ENCODE measurements at places on chromosomes 7 and 10.

DNA sequence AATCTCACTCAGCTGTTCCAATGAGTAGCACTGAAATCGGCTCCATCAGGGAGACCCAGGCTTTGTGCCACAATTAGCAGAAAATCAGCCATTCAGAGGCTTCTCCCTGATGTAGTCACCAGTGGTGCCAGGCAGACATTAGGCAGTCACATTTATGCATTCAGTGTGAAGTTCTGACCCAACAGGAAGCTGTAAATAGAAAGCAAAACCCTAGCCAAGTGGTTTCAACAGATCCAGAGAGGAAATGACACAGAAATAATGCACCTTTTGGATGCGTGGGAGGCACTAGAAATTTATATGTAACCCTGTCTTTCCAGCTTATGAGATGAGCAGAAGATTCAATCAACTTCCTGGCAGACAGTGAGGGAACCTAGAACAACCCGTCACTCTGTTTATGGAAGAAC, 186.4 kb downstream of the PDE1C start:
- no peak for DNase-seq

DNA sequence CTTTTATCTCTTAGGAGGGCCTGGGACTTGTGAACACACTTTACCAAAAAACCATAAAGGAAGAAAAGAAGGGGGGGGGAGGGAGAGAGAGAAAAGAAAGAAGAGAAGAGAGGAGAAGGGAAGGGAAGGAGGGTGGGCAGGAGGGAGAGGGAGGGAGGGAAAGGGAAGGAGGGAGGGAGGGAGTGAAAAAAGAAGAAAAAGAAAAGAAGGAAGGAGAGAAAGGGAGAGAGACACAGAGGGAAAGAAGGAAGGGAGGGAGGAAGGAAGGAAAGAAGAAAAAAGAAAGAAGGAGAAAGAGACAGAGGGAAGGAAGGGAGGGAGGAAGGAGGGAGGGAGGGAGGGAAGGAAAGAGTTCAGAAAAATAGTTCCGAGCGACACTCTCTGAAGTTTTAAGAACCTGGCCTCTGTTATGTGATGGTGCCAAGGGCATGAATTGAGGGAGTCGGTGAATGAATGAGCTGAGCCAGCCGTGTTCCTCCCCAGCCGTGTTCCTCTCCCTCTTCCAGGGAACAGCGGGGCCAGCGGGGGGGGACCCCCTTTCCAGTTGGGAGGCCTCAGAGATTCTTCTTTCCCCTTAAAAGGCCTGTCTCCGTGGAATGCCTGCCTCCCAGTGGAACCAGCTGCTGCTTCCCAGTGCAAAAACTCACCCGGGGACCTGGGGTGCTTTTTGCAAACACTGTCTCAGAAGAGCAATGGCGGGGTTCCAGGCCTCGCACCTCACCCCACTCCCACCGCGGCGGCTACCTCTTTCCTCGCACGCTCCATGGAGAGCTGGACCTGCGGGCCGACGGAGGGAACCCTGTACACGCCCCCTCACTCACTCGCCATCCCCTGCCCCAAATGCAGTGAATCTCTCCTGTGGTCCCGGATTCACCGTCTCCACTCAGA, 84.1 kb downstream of the FOXL3 start:
- no peak for DNase-seq

DNA sequence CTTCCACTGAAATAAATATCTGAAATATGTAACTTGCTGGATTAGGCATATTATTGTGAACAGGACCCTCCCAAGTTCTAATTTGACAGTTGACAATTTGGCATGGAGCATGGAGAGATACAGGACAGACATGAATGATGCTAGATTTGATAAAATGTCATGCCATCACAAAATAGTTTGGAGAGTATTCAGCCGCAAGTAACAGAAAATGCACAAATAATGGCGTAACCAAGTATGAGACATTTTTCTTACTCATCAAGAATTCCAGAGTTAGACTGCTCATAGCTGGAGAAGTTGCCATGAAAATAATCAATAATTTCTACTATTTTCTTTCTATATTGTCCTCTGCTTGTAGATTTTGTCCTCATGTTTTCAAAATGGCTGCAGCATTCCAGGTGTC, 45.5 kb upstream of the GPAM start:
- no peak for DNase-seq

DNA sequence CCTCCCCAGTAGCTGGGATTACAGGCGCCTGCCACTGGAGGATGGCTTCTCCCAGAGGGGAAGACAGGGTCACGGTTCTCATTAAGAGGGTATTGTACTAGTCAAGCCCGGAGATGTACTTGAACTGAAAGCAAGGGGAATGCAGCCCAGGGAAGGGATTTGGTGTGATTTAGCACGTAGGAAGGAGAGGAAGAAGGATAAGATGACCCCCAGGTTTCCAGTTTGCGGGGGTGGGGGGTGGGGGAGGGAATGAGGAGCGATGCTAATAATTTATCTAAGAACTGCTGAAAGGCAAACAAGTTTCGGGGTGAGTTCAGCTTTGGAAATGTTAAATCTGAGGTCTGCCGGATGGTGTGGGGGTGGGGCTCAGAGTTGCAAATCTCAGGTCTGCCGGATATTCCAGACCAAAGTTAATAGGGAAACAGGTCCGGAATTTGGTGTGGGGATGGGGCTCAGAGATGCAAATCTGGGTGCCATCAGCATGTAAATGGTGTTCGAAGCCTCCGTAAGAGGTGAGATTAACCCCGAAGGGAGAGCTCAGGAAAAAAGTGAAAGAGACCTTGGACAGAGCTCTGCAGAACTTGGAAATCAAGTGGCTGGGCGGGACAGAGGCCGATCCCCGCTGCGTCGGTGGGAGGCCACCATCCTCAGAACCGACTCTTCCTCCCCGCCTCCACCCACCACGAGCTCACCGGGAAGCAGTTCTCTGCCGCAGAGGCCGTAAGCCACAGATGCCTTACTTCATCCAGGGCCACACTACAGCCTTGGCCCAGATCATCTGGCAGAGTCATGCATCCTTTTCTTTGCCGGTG, 1.6 kb upstream of the SEPHS1 start:
- DNase-seq, result no peak

DNA sequence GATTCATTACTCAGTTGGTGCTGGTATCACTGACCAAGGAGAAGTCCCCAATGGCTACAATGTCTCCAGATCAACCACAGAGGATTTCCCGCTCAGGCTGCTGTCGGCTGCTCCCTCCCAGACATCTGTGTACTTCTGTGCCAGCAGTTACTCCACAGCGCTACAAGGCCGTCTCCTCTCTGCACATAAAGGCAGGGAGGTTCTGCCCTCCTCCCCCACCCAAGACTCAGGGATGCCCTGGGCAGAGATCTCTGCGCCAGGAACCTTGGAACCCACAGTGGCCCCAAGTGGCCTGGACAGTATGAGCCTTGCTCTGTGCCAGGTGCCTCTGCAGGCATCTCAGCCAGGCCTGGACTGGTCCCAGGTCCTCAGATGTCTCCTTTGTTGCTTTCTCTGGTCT, 193.4 kb upstream of the PRSS58 start:
- no peak for DNase-seq

- no peak for DNase-seq
These were observed 100.7 kb downstream of the GRID1 start for GRCh38 chr10:86265895-86266259.

- no peak for DNase-seq
These were observed 7.0 kb downstream of the GPR26 start for GRCh38 chr10:123673198-123673597.

- no peak for DNase-seq
These were observed 64.5 kb downstream of the MCMBP start for GRCh38 chr10:119807960-119808697.

GRCh38 chr7:106045586-106045985, 66.5 kb downstream of the SYPL1 start:
- no peak for DNase-seq

- no peak for DNase-seq
These were observed 143.5 kb upstream of the LRRN3 start for GRCh38 chr7:110947408-110947807.

- no peak for DNase-seq
These were observed 359.8 kb upstream of the LRRTM3 start for GRCh38 chr10:66565999-66566398.

DNA sequence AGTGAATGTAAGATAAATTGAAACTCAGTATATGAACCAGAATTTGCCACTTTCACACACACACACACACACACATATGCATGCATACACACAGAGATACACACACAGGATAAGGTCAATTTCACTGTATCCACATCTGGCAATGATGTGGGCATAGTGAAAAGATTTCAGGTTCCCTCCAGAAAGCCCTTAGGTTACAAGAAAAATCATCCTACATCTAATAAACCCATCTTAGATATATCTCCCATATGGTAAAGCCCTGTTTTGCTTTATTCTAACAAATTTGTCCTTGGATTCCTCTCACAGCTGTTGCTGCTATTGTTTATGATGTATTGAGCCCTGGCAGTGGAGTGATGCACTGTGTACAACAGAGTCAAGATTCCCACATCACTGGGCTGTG, 27.9 kb upstream of the DLX6 start:
- DNase-seq, result no peak

DNA sequence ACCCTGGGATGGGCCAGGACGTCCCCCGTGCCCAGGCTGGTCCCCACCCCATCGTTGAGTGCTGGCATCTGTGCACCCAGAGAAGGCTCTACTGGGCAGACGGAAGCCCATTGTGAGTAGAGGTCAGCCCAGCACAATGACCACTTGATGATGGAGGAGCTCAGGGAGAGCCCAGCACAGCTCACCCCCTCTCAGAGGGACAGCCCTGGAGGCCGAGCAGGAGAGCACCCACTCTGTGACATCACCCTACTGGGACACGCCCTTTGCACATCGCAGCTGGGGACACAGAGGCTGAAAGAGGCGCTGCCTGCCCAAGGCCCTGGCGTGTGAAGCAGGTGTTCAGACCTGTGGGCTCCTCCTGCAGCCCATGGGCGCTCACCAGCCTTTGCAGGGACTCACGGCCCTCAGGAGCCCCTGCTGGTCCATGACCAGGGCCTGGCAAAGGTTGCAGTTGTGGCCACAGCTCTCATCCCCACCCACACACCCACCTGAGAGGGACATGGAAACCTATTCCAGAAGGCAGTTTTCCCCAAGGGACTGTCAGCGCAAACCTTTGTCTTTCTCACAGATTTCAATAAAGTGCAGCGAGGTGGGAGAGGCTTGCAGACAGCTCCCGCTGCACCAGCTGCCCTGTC, 67.2 kb upstream of the PPP2R2D start:
- no peak for DNase-seq

DNA sequence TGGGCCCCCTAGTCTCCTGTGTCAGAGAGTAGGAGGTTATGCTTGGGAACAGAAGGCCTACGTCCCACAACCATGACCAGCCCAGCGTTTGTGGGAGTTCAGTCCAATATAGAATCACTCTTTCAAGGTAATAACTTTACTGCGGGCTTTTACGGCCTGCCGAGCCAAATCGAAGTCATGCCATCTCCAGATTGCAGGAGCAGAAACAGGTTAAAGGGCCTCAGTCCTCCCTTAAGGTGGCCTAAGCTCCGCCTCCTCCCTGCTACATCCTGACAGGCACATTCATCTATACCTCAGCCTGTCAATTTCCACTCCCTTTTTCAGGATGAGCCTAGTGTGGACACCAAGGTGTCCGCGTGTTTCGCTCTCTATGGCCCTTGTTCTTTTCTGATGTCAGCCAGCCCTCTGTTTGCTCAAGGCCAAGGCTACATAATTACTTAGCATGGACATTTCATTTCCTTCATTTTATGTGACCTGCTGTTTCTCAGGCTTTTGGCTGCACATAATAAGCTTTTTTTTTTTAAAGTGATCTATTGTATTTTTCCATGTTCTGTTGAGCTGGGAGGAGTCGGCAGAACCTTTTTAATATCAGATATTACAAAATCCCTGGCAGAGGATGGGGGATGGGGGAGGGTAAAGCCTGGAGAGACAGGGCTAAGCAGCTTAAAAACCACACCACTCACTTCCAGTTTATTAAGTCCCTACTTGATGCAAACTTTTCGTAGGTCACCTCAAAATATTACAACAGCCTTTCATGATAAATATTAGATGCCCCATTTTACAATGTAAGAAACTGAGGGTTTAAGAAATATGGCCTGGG, 84.6 kb downstream of the CACNB2 start:
- no peak for DNase-seq

- DNase-seq, result no peak
These were observed 14.3 kb downstream of the BPGM start for GRCh38 chr7:134660961-134661376.

GRCh38 chr7:100957832-100958421, 8.6 kb downstream of the MUC3A start:
- no peak for DNase-seq

GRCh38 chr7:79563821-79564522, 110.5 kb upstream of the MAGI2 start:
- no peak for DNase-seq

DNA sequence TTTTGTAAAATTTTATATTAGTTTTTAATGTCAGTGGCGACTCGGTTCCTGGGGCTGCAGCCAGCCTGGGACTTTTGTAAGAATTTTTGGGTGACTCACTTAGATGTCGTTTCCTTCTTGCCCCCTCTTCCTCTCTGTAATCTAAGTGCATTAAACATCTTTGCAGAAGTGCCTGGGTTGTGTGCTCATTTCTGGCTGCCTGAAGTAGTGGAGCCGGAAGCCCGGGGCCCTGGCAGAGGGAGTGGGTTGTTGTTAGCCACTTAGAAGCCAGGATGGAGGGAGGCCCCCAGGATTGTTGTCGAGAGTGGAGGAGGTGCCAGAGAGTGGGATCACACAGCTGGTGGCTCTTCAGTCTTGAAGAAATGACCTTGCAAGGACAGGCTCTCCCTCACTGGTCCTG, 11.0 kb upstream of the TRIM8 start:
- DNase-seq, result no peak

GRCh38 chr10:98366062-98366530, 48.9 kb downstream of the PYROXD2 start:
- DNase-seq, result no peak

- no peak for DNase-seq
These were observed 185.9 kb downstream of the MAD1L1 start for GRCh38 chr7:2046581-2047565.

- no peak for DNase-seq
These were observed 15.2 kb downstream of the GPR85 start for GRCh38 chr7:113071465-113071864.

DNA sequence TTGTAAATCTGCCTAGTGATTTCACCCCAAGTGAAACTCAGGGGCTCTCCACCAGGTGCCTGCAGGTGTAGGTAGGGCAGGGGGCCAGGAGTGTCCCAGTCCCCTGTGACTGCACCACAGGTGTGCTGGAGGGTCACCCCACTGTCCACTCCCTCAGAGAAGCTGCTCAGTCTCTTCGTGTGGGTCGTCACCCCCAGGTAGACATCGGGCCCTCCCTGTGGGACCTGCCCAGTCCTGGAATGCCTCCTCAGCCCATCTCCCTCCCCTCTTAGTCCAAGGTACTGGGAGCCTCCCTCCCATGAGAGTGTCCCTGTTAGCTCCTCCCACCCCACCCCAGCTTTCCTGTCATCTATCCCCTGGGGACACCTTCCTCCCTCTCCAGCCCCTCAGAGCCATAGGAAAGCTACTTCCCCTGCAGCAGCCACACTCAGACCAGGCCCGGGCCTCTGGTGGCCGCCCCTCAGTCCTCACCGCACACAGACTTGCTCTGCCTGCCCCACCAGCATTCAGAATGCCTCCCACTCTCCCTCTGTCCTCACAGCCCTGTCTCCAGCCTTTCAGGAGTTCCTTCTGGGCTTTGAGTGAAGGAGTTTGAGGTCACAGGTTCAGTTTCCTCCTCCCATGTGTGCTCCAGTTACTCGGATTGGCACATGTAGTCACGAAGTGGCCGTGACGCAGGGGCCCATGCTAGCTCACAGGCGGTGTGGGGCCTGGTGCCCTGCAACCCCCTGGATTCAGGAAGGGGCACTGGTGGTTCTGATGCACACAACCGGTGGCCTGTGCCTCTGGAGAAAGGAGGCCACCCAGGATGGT, 5.1 kb downstream of the ALOX5 start:
- DNase-seq, result no peak

GRCh38 chr7:134589491-134589941, 40.6 kb downstream of the AKR1B15 start:
- no peak for DNase-seq

All from 8988T (cell line).